ENCODE measurements at places on chromosomes 2 and 18. TPM values are rescaled to one million over a fixed set of nuclear protein-coding genes. Genes with fewer than 3 reads are reported as not detected.

GRCh38 chr18:79953971-79954651 lies 2.7 kb upstream of the SLC66A2 start:
- DNase-seq, result peak; percentile 42

- no peak for DNase-seq
Observed at GRCh38 chr2:173972165-173972564, 7.0 kb upstream of the SP3 start.

DNA sequence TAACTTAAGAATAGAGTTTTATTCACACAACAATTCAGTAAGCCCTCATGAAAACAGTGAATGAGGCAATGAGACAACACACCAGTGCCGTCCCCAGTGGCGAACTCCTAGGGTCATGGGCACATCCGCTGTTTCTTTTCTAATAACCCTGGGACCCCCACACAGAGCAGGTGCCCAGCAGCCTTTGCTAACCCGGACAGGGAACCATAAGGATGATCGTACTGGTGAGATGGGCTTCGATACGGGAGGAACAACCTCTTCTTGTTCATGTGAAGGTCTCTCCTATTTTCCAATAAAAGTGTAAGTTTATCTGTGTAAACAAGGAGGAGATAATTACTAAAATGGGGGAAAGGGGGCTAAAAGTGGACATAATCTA lies 97.4 kb upstream of the MGAT4A start:
- DNase-seq, result no peak

GRCh38 chr2:72263776-72264060 lies 116.1 kb upstream of the CYP26B1 start:
- no peak for DNase-seq

GRCh38 chr18:10405816-10406663 lies 48.4 kb upstream of the APCDD1 start:
- DNase-seq, result no peak

DNA sequence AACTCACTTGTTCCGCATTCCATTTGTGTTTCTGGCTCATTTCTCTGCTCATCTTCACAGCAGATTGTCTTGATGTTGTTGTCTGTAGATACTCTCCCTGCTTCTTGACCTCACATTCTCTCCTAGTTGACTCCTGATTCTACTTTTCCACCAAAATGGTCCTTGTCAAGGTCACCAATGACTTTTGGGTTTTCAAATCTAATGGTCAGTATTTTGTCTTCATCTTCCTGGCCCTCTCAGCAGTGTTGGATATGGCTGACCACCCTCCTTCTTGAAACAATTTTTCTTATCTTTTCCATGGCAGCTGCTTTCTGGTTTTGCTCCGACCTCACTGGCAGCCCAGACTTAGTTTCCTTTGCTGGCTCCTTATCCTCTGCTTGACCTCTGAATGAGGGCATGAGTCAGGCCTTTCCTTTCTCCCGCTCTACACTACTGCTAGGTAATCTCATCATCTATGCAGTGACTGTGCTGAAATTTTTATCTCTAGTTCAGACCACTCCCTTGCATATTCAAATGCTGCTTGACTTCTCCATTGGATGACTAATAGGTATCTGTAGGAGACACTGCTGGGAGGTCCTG lies 386.6 kb upstream of the SPRED2 start:
- DNase-seq, result no peak

The KCNK3 gene
- 2.9 TPM for total RNA-seq

DNA sequence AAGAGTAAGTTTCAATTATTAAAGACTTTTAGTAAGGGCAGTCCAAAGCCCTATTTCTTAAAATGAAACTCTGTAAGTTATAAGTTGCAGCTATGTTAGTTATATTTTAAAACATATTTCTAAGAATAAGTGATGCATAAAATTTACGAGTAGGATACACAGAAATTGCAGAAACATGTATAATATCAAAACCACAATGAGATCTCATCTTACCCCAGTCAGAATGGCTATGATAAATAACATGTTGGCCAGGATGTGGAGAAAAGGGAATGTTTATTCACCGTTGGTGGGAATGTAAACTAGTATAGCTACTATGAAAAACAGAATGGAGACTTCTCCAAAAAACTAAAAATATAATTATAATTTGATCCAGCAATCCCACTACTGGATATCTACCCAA lies 201.2 kb downstream of the CBLN2 start:
- DNase-seq, result no peak

DNA sequence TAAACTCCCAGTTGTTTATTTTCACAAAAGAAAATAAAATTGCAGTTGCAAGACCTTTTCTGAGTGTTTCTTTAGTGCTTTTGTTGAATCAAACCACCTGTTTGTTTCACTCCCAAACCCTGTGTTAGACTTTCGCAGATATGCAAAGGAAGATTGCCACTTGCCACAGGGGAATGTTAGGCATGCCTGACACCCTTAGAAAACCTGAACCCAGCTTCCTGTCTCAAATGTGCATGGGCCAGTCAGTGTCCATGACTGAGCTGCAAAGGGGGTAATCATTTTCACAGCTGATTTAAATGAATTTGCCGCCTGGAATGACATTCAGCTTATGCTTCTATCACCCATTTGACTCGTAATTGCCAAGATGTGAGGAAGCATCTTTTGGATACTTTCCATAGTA lies 17.5 kb downstream of the TGOLN2 start:
- DNase-seq, result no peak

DNA sequence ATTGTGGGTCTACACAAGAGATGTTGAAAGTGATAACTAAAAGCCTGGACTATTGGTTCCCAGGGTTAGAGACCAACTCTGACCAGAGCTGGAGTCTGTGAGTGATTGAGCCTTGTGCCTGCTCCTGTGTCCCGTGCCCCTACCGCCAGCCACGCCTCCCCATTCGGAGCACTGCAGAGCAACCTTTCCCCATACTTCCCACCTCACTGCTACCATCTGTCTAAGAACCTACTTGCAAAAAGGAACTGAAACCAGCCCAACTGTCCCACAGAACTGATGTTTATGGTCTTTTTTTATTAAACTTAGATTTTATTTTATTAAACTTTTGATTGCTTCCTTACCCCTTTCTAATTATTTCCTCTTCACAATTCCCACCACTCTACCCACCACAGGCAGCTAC lies 300.3 kb upstream of the MGAT5 start:
- no peak for DNase-seq

The SIX3 gene
- total RNA-seq, result not detected

The DNPEP gene
- total RNA-seq, result 42.3 TPM

The PRKD3 gene
- total RNA-seq, result 43.8 TPM

GRCh38 chr2:158969715-158970240 lies 1.3 kb downstream of the TANC1 start:
- no peak for DNase-seq

DNA sequence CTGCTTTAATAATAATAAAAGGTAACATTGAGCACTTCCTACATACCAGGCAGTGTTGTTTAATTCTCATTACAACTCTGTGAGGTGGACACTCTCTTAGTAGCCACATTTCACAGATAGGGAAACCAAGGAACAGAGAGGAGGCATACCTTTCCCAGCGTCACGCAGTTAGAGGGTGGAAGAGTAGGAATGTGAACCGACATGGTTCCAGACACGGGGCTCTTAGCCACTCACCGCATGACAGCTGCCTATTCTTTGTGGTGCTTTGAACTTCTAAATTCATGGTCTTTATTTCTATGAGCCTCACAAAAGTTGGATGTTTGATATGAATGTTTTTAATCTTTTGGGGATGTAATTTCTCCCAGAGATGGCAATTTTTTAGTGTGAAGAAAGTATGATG lies 76.0 kb downstream of the OSBPL6 start:
- no peak for DNase-seq

DNA sequence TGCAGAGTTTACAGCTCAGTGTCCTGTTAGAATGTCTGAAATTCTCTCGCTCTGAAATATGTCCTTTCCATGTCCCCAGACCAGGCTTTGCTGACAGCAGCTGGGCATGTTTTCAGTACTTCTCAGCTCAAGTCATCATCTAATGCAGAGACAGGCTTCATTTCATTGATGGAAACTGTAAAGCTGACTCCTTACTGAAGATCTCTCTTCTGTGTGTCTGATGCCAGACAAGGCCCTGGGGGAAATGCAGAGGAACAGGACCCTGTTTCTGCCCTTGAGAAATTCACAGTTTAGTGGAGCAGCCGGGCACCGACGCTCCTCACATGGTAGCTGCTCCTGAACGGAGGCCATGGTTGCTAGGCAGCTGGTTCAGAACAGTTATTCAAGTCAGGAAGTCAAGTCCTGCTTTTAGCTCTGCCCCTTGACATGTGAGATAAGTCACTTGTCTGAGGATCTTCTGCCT lies 24.6 kb upstream of the FZD7 start:
- DNase-seq, result no peak
